Stimulated activated CD4-positive, alpha-beta T cell treated with anti-CD3 and anti-CD28 coated beads, Interleukin-12 subunit alpha, Interleukin-12 subunit beta, amount 100 ng/mL, for 48 hours (primary cell): ENCODE measurements at places on chromosomes 4 and X.

GRCh38 chr4:65023081-65023480 is 613.8 kb upstream of the TECRL start:
- DNase-seq = no peak

DNA sequence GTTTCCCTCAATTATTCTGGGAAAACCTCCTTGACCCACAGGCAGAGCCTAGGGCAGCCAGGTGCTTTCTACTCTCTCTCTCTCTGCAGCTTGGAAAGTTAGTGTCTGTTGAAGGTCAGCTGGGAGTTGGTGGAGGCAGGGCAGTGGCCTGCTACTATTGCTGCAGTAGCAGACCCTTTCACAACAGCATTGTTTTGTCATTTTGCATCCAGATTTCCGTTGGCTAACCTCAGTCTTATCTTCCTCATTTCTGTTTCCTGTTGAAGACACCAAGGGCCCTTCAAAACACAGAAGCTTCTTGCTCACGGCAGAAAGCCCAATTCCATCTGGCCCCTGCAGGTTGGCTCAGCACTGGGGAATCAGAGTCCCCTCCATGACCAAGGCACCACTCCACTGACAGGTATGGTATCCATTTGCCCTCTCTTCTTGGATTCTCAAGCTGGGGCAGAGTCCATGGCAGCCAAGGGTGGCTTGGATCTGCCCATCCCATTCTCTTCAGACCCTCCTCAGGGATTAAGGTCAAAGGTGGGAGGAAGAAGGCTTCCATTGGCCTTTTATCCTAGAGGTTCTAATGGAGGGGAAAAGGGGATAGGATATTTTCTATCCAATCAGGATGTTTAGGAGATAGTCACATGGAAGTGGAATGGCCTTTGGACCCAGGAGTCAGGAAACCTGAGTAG is 24.6 kb downstream of the VSIG4 start:
- DNase-seq = no peak

DNA sequence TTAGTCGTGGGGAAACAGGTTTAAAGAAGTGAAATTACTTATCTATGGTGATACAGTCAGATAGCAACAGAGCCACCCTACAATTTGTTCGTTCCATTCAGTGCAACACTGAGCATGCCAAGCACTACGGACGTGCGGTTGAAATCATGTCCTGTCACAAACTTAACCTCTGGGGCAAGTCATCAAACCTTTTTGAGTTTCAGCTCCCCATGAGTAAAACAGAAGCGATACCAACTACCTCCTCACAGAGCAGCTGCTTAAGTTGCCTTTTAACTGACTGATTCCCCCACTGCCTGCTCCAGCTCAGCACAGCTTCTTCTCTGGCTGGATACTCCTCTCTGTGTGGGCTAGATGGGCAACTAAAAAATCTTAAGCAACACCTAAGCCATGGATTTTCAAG is 36.0 kb downstream of the LHFPL1 start:
- DNase-seq = no peak

DNA sequence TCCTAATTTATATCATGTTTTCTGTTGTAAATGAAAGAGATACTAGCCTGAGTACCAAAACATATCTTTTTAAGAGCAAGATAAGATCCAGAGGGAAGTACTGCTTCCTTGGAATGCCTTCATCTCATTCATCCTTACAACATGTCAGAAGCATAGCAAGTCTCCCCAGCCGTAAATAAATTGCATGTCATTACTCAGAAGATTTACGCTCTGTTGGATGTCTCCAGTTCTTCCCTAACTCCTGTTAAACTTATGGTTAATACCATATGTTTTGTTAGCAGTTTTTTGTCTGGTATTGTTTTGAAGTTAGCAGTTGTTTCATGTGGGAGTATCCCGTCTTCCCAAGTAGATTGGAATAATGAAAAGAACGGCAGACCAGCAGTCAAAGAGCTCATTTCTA is 7.5 kb upstream of the GPC3 start:
- no peak for DNase-seq

DNA sequence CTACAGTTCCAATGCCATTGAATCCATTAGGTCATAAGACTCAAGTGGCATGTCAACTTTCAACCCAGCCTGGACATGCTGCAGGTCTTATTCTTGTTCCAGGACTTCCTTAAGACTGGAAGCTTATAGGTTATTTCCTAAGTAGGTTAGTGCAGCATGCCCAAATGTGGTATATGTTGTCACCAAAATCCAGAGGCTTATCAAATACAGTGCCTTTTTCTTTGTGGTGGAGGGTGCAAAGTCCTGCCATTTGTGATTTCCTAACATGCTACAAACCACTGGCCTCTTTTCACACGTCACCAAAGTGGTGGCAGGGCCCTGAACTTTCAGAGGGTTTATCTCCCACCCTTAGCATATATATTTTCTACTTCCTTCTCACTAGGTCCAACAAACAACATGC is 9.7 kb upstream of the TMEM184C start:
- no peak for DNase-seq
